ENCODE measurements at places on chromosomes 6 and 20.

DNA sequence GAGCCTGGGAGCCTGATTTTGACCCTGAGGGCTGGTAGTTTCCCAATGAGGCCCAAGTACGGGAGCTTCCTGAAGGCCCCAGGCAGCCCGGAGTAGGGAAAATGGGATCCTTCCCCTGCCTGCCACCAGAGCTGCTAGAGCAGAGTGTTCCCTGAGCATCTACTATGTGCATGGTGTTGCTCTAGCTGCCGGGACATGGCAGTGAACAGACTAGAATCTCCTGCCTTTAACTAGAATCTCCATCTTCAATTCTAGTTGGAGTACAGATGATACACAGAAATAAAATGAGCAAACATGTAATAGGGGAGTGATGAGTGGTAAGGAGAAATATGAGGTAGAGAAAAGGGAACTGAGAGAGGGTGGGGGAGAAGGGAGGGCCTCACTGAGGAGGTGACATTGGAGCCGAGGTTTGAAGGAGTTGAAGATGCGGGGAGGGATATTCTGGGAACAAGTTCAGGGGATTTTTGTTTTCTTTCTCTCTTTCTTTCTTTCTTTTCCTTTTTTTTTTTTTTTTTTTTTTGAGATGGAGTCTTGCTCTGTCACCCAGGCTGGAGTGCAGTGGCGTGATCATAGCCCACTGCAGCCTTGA, 18.5 kb downstream of the VSTM2L start:
- DNase-seq: no peak

- DNase-seq: peak; percentile 90
Observed at GRCh38 chr6:37516076-37516919, 16.6 kb upstream of the CCDC167 start.

- no peak for DNase-seq
Observed at GRCh38 chr6:159077123-159077522, 32.3 kb upstream of the TAGAP start.

- DNase-seq: no peak
Observed at GRCh38 chr6:159633196-159633595, 59.8 kb downstream of the SOD2 start.

DNA sequence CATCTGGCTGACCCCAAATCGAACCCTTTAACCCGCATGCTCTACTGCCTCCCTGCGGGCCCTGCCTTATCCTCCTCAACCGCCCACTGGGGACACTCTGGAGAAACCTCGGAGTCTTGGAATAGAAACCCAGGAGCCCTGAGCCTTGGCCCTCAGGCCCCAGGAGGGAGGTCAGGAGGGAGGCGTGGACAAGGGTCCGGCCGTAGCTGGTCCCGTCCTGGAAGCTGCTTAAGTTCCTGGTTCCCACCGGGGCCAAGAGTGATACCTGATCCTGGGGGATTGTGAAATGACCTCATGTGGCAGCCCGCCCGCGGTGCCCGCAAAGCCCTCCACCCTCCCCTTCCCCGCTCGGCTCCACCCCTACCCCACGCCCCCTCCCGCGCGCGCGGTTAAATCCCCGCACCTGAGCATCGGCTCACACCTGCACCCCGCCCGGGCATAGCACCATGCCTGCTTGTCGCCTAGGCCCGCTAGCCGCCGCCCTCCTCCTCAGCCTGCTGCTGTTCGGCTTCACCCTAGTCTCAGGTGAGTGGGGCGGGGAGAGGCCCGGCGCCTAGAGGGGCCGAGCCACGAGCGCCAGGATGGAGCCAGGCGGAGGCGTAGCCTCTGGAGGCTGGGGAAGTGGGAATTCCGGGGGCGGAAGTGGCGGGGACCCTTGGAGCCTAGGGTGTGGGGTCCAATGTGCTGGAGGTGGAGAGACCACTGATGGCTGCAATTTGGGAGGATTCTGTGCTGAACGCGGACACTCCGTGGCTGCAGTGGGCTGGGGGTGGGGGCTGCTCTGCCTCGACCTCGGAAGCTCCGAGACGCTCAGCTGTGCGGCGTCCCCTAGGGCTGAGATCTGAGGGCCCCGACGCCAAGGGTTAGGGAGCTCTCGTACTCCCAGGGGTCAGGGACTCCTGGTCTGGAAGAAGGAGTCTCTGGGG, at the start of gene WFDC2:
TSS of gene WFDC2 (plus strand) at position 418 of the 926 bp plus-strand sequence. CDS start at position 447, 29 bp downstream.
- DNase-seq: no peak

DNA sequence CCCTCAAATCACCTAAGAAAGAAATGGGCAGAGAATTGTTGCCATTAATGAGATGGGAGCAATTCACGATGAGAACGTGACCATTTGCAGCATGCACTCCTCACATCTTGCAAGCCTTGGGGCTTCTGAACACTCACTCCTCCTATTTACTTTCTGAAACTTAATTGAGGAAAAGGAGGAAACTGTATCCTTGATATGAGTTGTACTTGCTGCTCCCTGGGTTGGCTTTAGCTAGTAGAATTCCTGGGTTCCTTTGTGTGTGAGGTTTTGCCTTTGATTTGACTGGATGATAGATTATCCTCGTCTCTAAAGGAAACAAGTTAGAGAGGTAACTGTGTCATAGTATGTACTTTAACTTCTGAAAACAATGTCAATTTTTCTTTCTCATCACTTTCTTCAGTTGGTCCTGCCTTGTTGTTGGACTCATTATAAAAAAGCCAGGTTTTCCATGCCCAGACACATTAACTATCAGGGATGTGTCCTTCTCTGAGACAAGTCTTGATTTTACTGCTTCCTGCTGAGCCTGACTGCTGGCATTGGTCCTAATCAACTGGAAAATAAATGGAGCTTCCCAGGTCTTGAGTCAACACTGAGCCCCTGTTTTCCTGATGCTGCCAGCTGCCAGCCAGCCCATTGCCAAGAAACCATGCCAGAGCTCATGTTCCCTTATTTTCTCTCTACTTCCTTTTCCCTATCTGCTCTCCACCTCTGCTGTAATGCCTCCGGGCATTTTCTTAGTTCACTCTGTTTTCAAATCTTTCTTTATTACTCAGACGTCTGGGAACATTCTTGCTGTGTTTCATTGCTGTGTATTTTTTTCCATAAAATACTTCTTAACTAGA, 6.0 kb upstream of the MRAP2 start:
- DNase-seq: no peak

DNA sequence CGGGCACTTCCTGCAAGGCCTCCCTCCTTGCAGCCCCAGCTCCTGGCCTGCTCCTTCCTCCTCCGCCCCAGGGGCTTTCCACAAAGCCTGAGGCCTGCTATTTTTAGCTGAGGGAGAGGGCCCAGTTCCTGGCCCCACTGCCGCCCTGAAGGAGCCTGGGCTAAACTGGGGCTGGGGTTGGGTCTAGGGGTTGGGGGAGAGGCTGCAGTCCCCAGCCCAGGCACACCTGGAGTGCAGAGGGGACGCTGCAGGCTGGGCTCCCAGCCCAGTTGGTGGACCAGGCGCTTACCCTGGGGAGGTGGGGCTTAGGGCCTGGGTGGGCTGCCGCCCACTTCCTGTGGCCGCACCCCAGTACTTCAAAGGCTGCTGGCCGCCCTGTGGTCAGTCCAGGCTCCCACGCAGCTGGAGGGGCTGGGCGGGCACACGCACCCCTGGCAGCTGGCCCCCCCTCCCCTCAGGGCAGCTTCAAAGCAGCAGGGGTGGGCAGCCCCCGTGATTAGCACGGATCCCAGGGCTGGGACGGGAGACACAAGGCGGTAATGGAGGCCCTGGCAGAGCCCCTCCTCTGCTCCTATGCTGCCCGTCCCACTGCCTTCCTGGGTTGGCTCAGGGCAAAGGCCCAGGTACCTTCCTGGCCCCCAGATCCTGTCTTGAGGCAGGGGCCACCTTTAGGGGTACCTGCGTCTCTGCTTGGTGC, 7.1 kb upstream of the ABHD16B start:
- peak; percentile 79 for DNase-seq

- no peak for DNase-seq
Observed at GRCh38 chr6:148709577-148709976, 37.3 kb upstream of the UST start.

GRCh38 chr6:43097098-43097489, 21.0 kb downstream of the PTK7 start:
- peak; percentile 15 for DNase-seq

- DNase-seq: no peak
Observed at GRCh38 chr6:125814481-125814880, 23.7 kb downstream of the NCOA7 start.

DNA sequence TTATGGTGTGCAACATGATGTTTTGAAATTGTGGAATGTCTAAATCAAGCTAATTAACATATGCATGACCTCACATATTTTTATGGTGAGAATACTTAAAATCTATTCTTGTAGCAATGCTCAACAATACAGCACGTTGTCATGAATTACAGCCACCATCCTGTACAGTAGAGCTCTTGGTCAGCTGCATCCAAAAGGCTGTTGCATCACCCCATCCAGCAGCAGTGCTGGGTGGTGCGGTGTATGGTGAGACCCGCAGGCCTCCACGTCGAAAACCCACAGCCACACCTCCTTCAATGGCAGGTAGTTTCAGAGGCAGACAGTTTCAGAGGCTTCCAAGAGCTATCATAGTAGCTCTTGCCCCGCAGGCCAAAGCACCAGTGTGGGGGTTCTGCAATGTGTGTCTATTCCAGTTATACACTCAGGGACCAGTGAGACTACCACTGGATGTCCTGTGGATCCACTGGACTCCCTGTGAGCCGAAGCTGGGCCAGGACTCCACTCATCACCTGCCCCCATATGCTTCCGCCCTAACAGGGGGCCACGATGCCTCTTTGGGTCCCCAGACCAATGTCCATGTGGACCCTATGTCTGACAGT, 23.4 kb downstream of the PACSIN1 start:
- peak; percentile 59 for DNase-seq

DNA sequence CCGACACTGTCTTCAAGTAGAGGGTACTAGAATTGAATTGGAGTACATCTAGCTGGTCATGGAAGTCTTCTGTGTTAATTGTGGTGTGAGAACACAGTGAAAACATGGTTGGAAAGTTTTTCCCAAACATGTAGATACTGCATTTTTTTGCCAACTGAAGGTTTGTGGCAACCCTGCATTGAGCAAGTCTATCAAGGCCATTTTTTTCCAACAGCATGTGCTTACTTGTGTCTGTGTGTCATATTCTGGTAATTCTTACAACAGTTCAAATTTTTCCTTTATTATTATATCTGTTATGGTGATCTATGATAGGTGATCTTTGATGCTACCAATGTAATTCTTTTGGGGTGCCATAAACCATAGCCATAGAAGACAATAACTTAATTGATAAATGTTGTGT, 147.0 kb downstream of the MYB start:
- DNase-seq: no peak

DNA sequence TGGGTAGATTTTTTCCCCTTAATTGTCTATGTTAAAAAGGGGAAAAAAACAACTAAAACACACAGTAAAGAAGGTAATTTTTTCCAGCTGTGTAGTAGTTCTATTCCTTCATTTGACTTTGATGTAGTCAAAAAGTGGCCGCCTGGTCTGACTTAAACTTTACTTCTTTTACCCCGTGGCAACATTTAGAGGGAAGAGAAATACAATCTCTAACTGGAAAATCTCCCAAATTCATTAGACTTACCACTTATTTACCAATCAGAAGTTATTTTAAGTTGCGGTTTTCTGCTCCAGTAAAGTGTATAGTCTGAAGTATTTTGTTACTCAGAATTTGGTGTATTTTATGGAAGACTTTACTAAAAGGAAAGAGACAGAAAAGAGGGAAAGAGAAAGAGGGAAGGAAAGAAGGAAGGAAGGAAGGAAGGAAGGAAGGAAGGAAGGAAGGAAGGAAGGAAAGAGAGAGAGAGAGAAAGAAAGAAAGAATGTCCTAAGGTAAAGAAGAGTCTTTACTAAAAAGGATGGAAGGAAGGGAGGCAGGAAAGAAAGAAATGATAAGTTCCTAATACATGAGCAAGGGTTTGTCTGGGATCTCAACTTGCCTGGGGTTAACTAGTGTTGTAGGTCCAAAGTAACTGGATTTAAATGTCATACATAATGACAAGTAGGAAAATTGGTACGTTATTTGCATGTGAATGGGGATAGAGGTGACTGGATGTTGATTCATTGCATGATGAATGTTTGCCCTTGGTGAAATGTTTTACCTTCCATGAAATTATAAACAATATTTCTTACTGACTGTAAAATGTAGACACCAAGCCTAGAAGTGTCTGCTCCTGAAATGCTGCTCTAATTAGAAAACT, 135.1 kb downstream of the SAMD5 start:
- no peak for DNase-seq

GRCh38 chr20:7703996-7704395, 236.3 kb downstream of the HAO1 start:
- no peak for DNase-seq

- no peak for DNase-seq
Observed at GRCh38 chr20:63471981-63472831, at the start of gene KCNQ2. Gene KCNQ2, minus strand, starts transcription at chr20:63472655. Its CDS starts 192 bp downstream, at chr20:63472463.

DNA sequence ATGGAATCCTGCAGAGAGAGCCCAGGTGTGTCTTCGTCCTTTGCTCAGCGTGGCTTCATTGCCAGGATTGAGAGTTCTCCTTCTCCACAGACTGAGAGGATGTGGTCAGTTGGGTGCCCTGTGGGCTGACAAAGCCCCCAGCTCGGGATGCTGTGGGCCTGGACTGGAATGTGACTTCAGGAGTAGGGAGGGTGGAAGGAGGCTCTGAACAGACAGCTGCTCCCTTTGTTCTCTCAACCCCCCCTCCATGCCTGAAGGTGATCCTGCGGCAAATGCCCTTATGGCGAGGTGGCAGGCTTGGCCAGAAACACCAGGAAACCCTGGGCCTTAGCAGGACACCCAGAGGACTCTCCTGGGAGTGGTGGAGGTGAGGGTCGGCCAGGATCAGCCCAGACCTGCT, 1.8 kb upstream of the CST5 start:
- DNase-seq: no peak

DNA sequence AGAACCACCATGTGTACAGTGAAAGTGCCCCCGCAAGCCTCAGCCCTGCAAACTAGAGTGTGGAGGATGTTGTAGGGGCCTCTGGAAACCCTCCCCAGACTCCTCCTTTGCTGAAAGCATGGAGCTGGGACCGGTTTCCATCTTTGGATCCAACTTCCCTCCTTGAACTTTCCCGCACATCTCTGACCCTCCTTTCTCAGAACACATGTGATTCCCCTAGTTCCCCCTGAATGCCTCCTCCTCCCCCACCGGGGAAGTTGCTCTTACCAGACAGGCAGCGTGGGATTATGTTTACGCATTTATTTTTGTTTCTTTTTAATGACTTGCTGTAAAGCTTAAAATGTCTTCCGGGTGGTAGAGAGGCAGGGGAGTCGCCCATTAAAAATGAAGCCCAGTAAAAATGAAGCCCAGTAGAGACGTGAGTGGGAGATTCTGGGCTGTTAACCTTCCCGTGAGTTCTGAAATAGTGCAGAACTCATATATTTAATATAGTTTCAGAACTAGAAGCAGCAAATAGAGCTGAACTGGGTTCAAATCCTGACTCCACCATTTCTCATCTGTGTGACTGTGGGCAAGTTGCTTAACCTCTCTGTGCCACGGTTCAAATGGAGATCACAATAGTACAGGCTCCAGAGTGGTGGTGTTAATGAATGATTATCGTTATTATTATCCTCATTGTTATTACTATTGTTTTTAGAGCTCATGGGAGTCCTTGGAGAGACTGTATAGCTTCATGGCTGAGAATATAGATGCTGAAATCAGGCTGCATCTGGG, 8.0 kb upstream of the PTPN1 start:
- DNase-seq: no peak

GRCh38 chr20:23536328-23536974, 31.8 kb downstream of the CST9L start:
- DNase-seq: no peak

All from spleen (tissue), 13 donors.